ENCODE measurements at places on chromosomes 1 and 21. TPM values are rescaled to one million over a fixed set of nuclear protein-coding genes. Genes with fewer than 3 reads are reported as not detected.

DNA sequence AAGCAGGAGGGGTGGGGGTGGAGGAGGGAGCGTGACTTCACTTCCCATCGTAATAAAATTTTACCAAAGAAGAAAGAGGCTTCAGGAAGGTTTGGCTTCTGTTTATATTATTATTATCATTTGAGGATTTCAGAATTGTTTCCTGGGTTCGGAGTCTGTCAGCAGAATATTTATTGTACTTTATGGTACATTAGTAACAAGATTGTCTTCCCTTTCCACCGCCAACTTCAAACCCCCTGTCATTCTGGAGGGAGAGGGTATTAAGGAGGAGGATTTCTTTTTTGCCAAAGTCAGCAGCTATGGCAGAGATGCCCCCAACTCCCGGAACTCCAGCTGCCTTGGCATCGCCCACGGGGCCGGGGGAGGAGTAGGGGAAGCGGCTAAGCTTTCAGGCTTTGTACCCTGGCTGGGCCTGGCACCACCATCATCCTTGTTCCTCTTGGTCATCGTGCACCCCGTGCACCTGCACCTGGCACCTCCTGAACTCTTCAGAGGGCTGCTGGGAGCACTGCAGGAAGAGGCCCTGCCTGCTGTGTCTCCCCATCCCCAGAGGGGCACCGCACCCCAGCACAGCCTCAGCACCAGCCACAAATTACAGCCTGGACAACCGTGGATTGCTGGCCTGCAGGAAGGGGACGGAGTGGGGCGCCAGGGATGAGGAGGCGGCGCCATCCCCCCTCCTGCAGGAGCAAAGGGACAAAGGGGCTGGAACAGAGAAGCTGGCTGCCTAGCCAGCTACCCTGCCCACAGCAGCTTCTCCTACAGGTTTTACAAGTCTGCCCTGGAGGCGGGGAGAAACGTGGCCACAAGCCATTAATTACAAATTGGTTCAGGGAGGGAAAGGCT, 24.0 kb upstream of the PAX7 start:
- DNase-seq: no peak

GRCh38 chr1:110161849-110162248, 11.6 kb downstream of the SLC6A17 start:
- DNase-seq: no peak

GRCh38 chr1:229169399-229169798, 101.5 kb upstream of the RAB4A start:
- DNase-seq: no peak

SAMD11 gene
- 1.5 TPM for total RNA-seq

GRCh38 chr1:90143591-90143990, 148.7 kb downstream of the ZNF326 start:
- DNase-seq: no peak

DNA sequence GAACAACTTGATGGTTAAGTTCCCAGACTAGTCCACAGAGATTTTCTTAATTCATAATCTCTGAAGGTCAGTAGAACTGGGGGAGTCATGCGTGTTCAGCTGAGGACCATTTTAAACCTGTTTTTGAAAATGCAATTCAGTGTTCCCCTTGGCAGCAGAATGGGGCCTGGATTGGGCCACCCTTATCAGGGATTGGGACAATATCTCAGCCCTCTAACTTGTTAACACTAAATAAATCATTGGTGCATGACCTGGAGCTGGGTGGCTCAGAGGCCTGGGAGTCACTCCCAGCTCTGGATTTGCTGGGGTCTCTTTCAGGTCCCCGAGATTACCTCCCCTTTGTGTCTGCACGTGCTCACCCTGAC, 55.3 kb downstream of the MRPS6 start:
- DNase-seq: no peak

FALEC gene
- not detected for total RNA-seq

CNKSR1 gene
- 1.4 TPM for total RNA-seq

DNA sequence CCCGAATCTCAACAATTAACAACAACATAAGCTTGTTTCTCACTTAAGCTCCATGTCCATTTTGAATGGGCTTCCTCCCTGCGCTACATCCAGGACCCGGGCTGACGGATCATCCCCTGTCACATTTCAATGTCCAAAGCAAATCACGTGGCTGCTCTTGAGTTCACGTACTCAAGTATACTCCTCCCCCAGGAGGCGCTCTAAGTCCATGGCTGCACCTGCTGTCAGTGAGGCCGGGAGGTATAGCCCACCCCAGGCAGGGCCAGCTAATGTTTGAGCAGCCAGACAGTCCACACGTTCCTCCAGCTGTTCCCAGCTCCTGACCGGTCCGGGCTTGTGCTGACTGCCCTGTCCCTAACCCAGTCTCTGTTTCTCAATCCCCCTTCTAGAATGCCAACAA, 220.8 kb downstream of the SLC35F3 start:
- no peak for DNase-seq

OR14C36 gene
- total RNA-seq: not detected

GRCh38 chr1:226786550-226786949, 47.5 kb upstream of the ITPKB start:
- no peak for DNase-seq

GRCh38 chr1:193884848-193885558, 698.6 kb upstream of the B3GALT2 start:
- DNase-seq: no peak

DNA sequence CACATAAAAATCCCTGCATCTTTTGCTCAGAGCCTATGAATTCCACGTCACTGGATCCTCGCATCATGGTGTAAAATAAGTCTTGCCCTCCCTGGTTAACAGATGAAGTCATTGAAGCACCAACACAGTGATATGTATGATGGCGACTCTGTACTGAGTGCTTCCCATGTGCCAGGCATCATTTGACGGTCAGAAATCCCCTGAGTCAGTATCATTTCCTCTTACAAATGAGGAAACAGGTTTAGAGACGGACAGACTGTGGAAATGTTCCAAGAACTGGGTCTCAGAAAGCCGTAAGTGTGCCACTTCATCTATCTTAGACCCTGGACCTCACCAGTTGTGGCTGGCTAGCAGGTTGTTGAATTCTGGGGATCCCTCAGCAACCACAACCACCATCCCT, 5.1 kb upstream of the OLFML2B start:
- no peak for DNase-seq

DNA sequence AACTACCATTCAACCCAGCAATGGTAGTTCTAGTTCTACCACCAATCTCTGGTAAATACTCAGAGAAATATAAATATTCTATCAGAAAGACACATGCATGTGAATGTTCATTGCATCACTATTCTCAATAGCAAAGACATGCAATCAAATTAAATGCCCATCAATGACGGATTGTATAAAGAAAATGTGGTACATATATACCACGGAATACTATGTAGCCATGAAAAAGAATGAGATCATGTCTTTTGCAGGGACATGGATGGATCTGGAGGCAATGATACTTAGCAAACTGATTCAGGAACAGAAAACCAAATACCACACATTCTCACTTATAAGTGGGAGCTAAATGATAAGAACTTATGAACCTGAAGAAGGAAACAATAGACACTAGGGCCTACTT, 37.5 kb upstream of the C1orf87 start:
- DNase-seq: no peak

GNAT2 gene
- not detected for total RNA-seq

DNA sequence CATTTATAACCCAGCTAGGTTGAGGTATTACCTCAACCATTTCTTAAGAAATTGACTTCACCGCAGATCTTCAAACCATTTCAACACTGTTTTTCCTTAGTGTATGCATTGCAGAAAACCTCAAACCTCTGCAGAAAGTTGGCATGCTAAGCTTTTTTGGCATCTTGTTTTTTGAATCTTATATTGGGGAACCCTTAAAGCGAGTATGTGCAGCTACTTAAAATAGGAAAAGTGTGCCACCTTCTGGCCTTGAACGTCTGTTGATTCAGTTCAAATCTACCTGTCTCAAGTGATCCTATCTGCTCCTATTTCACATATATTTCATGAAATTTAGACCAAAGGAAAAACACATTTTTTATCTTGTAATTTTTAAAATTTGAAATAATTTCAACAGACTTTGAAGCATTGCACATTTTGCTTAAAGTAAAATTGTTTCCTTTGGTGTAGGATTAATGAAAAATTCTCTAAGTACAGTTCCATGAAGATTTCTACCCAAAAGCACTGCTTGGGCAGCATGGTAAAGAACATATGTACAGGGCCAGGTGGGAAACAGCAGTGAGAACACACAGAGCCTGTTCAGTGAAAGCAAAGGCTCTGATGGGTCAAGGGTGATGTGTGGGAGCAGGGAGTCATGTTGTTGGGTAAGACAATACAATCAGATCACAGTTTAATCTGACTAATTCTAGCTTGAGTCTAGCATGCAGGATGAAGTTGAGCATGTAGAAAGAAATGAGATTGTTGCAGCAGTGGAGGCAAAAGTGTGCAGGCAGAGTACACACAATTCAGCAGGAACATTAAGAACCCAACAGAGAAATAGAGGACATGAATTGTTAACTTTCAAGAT, 17.2 kb downstream of the HENMT1 start:
- DNase-seq: no peak

DNA sequence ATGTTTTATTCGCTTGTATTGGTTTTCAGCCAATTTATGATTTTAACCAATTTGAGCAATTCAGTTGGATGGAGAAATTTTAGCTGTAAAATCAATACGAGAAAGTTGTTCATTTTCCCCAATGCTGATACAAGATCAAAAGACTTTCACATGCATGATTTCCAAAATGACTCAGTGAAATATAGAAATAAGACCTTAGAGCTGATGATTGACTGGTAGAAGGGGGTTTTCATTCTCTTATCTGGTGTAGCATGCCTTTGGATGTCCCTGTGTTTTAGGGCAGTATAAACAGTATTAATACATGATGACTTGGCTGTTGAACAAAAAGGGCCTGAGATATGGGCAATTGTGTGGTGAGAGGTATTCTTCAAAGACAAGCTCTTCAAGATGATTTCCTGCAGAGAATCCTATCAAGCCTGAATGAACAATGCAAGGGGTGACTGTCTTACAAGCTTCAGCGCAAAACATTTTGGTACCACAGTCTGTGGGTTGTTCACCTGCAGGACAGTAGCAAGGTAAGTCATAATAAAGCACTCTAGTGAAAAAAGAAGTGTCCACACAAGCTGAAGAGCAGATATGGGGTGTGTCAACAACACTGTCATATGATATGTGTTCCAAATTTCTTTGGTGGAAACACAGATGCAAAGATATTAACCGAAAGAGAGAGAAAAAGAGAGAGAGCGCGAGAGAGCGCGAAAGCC, 156.2 kb downstream of the TNFSF18 start:
- DNase-seq: no peak

CCDC27 gene
- not detected for total RNA-seq

- no peak for DNase-seq
Observed at GRCh38 chr21:20968391-20968790, 29.8 kb upstream of the NCAM2 start.

GRCh38 chr1:10866321-10867093, 70.1 kb upstream of the CASZ1 start:
- no peak for DNase-seq

- no peak for DNase-seq
Observed at GRCh38 chr1:87004857-87005256, 90.4 kb downstream of the HS2ST1 start.

GRCh38 chr1:84403347-84403746, 5.1 kb downstream of the DNASE2B start:
- DNase-seq: no peak

DNA sequence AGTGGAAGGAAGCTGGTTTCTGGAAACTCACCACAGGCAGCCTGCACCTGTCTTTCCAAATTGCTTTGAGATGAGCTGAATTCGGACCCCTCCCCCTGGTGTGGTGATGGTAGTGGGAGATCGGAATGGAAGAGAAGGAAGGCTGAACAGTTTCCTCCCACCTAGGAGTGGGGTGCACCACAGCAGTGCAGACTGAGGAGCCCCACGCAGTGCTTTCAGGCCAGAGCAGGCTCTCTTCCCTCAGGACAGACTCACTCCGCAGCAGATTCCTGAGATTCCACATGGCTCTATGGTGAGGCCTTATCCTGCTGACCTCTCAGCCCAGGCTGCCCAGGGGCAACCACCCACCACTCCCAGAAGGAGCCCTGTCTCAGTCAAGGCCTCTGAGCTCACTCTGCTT, 80.9 kb downstream of the ATP1A1 start:
- no peak for DNase-seq

RCOR3 gene
- 52.0 TPM for total RNA-seq

DNA sequence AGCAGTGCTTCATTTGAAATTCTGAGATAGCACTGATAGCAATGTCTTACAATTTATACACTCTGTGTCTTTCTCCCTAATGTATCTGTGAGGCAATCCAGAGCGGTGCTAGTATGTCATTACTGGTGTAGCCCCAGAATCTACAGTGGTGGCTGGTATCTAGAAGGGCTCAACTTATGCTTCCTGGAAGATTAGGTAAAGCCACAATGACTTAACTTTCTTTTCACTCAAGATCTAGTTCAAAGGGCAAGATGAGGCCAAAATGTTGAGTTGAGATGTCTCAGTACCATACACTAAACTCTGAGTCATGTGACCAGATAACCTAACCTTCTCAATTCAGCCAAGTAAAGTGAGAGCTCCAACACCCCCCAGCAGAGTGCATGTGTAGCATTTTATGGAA, 77.5 kb downstream of the PAPPA2 start:
- DNase-seq: no peak

DNA sequence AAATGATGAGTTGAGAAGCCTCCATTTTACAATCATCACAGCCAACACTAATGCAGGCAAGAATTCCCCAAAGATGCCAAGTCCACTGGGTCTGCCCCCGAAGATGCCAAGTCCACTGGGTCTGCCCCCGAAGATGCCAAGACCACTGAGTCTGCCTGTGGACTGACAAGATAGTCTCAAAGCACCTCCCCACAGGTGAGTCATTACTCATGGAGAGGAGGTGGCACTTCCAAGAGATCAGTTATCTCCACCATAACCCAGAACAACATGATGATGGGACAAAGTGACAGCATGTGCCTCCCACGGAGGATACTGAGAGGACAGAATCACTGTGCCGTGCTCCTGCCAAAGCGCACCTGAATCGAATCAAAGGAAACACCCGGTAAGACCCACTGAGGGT, 4.8 kb downstream of the PTTG1IP start:
- peak; percentile 8 for DNase-seq

- no peak for DNase-seq
Observed at GRCh38 chr1:43135857-43136781, 36.0 kb downstream of the EBNA1BP2 start.

DENND1B gene
- total RNA-seq: 20.9 TPM

DNA sequence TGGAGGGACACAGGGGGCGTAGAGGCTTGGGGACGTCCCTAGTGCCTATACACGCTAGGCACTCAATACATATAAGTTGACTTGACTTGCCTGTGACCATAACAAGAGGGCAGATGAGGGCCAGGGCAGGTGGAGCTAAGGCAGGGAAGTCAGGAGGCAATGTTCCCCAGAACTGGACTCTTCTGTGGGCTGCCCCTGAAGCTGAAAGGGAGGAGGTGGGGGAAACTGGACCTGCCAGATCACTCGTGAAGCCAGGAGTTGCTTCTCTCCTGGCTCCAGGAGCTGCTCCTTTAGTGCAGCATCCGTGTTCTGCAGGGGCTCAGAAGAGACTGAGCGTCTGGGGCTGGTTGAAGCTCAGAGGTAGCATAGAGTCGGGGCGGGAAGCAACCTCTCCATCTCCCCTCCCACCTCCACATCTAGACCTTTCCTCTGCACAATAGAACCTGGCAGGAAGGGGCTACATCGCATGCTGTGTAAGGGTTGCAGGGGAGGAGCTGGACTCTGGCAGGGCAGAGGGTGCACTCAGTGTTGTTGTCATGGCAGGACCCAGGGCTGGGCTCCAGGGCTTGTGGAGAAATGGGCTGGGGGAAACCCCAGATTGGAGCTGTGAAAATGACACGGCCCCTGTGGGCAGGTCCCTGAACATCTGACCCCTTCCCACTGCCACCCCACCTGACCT, 2.9 kb upstream of the SEMA4A start:
- no peak for DNase-seq

GRCh38 chr1:1100296-1100695, 15.6 kb downstream of the C1orf159 start:
- DNase-seq: no peak

CCDC181 gene
- total RNA-seq: 0.56 TPM
